ENCODE measurements at places on chromosomes 3 and 15. TPM values are rescaled to one million over a fixed set of nuclear protein-coding genes. Genes with fewer than 3 reads are reported as not detected.

DNA sequence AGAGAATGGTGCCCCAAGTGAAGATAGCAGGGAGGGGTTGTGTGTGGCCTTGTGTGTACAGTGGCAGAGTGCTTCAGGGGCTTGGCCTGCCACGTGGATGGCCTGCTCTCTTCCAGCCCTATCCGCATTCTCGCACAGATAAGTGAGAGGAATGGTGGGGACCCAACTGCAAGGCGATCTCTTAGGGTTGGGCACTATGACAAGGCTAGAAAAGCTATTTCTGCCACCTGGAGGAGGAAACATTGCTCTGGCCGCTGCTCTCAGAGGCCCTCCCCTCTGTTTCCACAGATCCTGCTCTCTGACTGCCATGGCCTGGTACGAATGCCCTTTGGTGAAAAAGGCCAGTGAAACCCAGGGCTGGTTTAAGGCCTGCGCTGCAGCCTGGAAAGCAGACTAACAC, 20.6 kb downstream of the EEFSEC start:
- DNase-seq, result no peak

ARPIN gene
- 5.2 TPM for total RNA-seq

PLIN1 gene
- 0.15 TPM for total RNA-seq

DNA sequence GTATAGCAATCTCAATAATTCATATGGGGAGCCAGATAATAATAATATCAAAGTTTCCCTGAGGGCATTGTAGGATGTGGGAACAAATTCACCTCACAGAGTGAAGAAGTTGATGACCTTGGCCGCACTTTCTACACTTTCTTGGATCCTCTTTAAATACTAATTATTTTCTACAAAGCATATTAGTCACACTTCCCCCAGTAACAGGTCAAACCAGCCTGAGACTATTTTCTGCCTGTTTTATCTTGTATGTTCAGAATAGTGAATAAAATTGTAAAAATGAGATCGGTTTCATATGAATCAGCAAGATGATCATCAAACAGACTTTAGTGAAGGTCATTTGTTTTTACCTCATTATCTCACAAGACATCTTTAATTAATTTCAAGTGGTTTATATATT, 2.3 kb upstream of the OR5K3 start:
- no peak for DNase-seq

DNA sequence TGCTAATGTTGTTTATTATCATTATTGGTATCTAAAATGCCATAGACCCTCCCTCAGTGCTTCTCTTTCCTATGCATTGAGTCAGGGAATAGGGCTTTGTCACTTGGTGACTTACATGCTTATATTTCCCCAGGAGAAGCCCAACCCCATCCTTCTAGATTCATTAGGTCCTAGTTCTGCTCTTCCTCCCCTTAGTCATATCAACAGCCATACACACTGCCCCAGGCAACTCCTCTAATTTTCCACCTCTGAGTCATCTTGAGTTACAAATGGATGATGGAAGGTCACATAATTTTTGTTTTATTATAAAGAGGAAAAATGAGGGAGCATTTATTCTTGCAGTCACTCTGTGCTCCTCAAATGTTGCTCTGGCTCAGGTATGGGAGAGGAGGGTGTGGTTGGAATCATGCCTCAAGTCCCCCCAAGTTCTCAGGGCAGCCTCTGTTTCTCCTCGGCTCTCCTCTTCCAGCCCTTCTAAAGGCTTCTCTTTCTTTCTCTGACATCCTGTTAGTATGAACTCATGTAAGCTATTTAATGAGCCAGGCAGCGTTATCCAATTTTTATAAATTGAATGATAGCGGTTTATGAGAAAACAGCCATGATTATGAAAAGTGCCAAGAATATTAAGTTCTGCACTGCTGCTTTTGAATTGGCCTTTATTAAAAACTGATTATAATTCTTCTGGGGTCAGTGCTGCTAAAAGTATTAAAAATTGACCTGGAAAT, 45.6 kb upstream of the FSTL1 start:
- DNase-seq, result peak; percentile 98

- DNase-seq, result peak; percentile 68
Measured at GRCh38 chr3:43733459-43734384, 43.0 kb downstream of the ABHD5 start.

GRCh38 chr3:152021951-152022461, 148.6 kb downstream of the SUCNR1 start:
- peak; percentile 99 for DNase-seq

GXYLT2 gene
- 7.7 TPM for total RNA-seq

DPPA2 gene
- not detected for total RNA-seq

RGMA gene
- total RNA-seq, result not detected

DNA sequence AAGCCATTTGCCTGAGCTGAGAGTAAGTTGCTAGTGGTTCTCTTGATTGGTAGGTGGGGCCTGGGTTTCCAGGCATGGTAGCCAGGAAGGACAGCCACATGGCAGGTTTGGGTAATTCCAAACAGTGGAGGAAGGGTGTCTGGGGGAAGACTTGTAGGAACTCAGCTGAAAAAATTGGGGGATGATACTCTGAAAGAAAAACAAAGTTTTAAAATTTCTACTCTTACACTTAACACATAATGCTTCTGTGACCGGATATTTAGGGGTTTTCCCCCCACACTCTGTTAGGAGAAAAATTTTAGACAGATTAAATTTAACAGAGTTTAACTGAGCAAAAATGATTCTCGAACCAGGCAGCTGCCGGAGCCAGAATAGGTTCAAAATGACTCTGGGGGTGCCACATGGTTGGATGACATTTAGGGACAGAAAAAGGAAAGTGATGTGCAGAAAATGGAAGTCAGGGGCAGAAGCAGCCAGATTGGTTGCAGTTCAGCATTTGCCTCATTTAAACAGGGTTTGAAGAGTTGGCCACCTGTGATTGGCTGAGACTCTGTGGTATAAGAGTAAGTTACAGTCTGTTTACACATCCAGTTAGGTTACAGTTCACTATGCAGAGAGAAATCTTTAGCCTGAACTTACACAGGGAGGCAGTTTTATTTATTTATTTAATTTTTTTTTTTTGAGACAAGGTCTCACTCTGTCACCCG, 8.1 kb downstream of the B2M start:
- DNase-seq, result peak; percentile 91

USP50 gene
- total RNA-seq, result not detected

CRABP1 gene
- total RNA-seq, result not detected

- no peak for DNase-seq
Measured at GRCh38 chr15:26887926-26888666, 21.2 kb downstream of the GABRA5 start.

DNA sequence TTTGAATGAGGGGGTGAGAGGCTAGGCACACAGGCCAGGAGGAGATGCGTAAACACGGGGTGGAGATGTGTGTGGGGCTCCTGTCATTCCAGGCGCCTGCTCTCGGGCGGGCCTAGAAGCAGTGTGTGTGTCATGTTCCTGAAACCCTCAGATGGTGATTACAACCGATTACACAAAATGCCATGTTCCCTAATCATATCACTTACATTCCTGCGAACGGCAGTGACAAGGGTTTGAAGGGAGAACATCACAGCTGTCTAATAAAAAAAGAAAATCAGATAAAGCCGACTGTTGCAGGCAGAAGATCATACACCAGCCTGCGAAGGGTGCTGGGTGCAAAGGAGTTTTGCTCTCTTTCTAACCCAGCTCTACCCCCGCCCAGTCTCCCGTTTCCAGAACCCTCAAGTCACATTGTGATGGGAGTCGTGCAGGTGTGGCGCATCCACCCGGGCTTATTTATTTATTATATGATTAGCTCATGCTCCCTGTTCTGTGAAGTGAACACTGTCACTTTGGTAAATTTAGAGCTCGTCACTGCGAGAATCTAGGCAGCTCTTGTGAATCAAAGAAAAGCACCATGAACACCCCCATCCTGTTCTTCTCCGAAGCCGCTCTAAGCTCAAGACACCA, 140.3 kb downstream of the NR2F2 start:
- DNase-seq, result no peak

DNA sequence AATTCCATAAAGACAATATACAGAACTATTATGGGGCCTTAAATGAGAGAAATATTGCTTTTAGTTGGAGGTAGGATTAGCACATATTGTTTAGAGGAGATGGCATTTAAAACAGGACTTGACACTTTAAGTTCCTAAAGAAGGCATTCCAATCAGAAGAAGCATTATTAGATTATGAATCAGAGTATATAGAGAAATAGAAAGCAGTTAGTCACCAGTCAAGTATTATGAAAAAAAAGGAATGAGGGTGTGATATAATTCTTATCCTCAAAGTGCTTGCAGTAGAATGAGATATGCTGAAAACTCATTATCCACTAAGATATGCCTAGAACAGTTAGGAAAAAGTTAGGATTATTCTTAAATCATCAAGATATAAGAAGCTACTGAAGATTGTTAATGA, 456.2 kb downstream of the ZNF385D start:
- peak; percentile 5 for DNase-seq

DNA sequence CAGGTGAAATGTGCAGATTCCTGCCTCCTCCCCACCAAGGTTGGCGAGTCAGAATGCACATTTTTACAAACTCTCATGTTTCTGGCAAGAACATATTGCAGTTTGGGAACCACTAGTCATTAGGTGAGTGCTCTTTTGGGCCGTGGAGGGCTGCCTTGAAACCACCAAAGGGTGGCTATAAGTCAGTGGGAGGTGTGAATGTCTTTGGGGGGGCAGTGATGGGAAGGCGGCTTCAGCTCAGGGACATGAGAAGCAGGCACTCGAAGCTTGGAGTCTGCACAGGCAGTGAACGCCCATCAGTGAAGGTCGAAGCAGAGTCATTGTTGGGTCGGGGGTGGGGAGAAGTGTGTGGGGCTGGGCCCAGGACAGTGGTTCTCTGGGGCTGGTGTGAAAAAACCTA, 1.1 kb downstream of the NOX5 start:
- no peak for DNase-seq

DNA sequence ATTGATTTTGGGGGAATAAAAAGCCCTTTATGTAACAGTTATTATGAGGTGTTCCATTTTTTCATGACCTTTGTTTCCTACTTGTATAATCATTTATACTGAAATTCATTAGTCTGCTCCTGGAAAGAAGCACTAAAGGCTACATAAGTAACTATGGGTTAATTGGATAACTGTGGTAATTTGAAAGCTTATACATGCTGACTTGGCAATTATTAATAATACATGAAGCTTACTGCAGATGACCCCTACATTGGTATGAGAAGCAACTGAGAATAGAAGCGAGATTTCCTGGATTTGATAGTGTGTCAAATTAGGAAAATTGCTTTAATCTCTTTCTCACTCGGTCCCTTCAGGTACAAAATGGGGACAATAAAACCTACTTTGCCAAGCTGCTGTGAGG, 658.0 kb downstream of the ROBO1 start:
- DNase-seq, result no peak

DNA sequence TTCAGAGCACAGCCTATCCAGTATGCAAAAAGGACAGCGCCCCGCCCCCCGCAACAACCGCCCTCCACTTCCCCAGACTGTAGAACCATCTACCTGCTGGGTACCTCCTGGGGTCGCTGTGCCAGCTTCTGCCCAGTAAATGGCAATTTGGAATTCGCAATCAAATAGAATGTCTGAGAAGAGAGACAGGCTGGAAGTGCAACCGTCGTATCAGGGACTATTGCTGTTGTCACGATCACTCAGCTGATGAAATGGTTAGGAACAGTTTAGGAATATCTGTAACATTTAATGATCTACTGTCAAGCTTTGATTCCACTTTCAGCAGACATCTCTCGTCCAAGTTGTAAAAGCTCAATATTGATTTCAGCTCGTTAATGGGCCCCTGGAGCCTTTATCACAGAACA, 13.3 kb upstream of the PARL start:
- no peak for DNase-seq

DNA sequence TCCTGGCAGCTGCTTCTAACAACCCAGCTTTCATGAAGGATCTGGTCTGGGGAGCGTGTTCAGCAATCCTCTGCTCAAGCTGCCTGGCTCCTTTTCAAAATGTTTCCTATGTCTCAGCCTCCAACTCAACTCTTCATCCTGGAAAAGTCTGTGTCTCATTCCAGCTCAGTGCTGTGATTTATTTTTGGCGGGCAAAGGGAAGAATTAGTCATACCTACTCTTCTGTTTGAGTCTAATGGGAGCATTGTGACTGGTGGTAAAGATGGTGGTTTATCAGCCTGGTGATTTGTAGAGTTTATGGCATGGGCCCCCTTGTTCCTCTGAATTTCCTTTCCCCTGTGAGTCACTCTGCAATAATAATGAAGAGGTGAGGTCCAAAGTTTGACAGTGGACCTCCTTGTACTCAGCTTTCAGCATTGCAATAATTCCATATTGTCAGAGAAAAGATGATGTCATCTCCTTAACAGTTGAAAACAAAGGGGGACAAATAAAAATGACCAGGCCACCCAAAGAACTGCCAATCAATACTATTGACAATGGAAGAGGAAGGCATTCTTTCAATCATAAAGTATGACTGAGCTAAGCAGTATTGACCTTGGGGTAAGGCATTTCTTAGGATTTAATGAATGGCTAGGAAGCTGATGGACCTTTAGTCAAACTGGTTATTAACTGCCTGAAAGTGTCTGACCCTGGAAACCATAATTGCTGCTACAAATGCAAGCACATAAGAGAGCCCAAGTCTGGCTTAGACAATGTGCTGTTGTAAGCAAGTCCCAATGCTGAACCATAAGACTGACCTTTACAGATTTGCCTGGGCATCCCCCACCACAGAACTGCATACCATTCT, 204.7 kb upstream of the MCTP2 start:
- DNase-seq, result peak; percentile 79

DNA sequence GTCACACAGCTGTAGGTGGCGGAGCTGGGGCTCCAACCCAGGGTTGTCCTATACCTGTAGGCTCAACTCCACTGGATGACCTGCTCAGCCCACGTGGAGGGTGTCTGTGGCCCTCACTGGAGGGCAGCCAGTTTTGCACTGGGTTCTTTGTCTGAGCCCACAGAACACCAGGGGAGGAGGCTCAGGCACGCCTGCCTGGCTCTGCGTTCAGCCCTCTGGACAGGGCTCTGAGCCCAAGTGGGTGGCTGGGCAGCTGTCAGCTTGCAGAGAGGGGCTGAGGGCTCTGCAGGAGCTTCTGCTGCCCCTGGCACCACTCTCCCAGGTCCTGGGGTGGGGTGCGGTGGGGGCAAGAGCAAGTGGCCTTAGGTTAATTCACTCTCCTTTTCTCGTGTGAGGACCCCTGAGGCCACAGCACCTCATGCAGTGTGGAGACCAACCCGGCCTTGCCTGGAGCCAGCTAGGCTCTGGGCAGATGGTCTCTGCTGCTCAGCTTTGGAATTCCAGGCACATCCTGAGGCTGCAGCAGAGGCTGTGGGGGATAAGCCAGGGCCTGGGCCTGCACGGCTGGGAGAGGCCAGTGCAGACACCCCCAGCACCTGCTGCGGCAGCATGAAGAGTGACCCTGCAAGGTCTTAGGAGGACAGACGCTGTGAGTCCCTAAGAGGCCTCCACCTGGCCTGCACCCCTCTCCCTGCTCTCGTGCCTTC, 23.5 kb downstream of the DUSP7 start:
- DNase-seq, result no peak

GRCh38 chr3:41819236-41819635, 142.7 kb downstream of the ULK4 start:
- DNase-seq, result no peak
